ENCODE measurements at places on chromosomes 11 and 22.

- no peak for DNase-seq
Measured at GRCh38 chr11:60957188-60957587, 5.2 kb upstream of the SLC15A3 start.

GRCh38 chr11:44564166-44564565 lies 1.3 kb upstream of the CD82 start:
- no peak for DNase-seq

DNA sequence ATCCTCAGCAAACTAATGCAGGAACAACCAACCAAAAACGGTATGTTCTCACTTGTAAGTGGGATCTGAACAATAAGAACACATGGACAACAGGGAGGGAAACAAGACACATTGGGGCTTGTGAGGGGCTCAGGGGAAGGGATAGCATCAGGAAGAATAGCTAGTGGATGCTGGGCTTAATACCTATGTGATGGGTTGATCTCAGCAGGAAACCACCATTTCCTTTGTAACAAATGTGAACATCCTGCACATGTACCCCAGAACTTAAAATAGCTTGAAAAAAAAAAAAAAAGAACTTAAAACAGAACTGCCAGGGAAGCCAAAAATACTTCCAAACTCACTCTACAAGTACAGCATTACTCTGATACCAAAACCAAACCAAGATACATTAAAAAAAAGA lies 33.8 kb downstream of the CASP4 start:
- no peak for DNase-seq

- DNase-seq, result no peak
Measured at GRCh38 chr11:10892250-10892649, 34.4 kb upstream of the ZBED5 start.

DNA sequence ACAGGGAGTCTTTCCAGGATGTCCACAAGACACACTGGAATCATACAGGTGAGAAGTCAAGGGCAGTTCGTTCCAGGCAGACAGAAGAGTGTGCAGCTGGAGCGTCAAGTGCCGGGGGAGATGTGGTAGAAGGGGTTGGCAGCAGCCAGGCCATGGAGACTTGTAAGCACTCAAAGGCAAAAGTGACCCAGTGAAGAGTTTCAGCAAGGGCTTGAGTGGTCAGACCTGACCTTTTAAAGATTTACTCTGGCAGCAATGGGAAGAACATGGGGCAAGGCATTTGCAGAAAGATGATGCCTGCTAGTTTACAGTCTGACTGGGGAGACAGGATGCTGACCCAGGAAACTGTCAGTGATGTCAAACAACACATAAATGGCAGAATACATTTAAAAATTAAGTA lies 29.0 kb downstream of the P4HA3 start:
- DNase-seq, result no peak

GRCh38 chr11:32137869-32138268 lies 47.0 kb downstream of the RCN1 start:
- no peak for DNase-seq

DNA sequence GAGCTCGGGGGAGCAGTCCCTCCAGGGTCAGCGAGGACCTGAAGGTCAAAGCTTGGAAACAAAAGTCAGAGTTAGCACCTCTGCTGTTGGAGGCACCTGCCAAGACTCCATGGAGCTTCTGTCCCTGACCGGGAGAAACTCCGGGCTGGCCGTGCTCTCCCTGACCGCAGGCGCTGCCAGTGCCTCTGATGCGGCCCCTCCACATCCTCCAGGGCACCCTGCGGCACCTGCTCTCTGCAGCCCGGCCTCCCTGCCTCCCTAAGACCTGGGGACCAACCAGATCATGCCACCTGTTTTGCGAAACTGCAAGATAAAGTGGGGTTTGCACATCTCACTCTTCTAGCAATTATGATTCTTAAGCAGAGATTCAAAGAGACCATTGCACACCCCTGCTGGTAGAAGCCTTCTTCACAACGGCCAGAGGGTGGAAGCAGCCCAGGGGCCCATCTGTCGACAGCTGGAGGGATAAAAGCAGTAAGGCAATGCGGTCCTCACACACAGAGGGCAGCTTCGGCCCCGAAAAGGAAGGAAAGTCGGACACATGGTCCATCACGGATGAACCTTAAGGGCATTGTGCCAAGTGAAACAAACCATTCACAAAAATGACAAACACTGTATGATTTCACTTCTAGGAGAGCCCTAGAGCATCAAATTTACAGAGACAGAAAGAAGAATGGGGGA lies 477.1 kb downstream of the BRD1 start:
- DNase-seq, result no peak

GRCh38 chr11:38553148-38553547 lies 1955.1 kb upstream of the RAG2 start:
- DNase-seq, result no peak

GRCh38 chr11:77187776-77188632 lies 60.0 kb downstream of the MYO7A start:
- peak; percentile 70 for DNase-seq

- DNase-seq, result no peak
Measured at GRCh38 chr11:43316451-43316850, 4.7 kb downstream of the API5 start.

- DNase-seq, result no peak
Measured at GRCh38 chr11:3950996-3951660, 95.7 kb downstream of the STIM1 start.

GRCh38 chr11:61976813-61977475 lies 9.5 kb upstream of the FTH1 start:
- DNase-seq, result no peak

DNA sequence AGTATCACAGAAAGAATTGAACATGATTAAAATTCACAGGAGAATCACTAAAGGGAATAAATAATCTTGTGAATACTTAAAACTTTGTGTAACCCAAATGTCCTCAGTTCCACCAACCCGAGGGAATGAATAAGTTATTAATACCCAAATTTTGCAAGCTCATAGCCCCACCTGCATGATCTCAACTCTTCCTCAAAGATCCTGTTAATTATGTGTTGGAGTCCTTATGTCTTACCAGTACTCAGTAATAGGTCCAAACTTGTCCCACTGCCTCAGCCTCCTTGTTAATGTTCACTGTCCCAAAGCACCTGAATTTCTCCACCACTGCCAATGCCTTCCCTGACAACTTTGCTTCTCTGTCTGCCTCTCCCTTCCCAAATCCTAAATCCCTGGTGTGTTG lies 46.1 kb upstream of the ME3 start:
- no peak for DNase-seq

- no peak for DNase-seq
Measured at GRCh38 chr11:108206171-108206570, 16.3 kb downstream of the NPAT start.

DNA sequence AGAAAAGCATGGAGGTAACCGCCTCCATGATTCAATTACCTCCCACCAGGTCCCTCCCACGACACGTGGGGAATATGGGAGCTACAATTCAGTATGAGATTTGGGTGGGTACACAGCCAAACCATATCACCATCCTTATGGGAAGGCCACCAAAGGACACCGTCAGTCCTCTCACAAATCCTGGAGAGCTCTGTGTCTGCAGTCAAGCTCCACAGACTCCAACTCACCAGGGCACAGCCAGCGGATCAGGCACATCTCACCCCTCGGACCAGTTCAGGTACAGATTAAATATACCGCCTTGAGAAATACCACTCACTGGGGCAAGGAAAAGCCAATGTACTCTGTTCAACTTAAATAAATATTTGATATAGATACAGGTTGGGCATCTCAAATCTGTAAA lies 100.3 kb downstream of the MICAL3 start:
- no peak for DNase-seq

DNA sequence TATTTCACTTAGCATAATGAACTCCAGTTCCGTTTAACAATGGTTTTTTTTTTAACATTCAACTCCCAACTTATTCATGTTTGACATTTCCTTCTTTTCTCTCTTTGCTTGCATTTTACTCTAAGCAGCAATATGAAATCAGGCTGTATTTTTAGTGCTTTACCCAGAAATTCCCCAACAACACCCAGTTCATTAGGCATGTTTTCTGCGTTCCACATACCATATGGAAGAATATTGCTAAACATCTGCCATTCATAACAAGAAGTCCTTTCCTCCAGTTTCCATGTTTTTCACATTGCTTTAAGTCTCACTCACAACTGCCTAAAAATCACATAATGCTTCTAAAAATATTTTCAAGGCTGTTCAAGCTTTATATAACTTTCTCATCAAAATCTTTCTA lies 45.8 kb downstream of the PLAAT5 start:
- no peak for DNase-seq

GRCh38 chr22:45493286-45493771 lies 9.4 kb upstream of the FBLN1 start:
- DNase-seq, result no peak
